Psoas muscle (tissue), 8 donors: ENCODE measurements at places on chromosomes 2 and 18. TPM values are rescaled to one million over a fixed set of nuclear protein-coding genes. Genes with fewer than 3 reads are reported as not detected.
A peak's percentile ranks its signal among the peaks of the same experiment; 100 is the strongest.

- H3K4me1 ChIP-seq = no peaks in the 10 kb centered on the region
- H3K27ac ChIP-seq = no peak overlapping the region
- H3K4me3 ChIP-seq = no peak overlapping the region
- no peak for DNase-seq
- H3K36me3 ChIP-seq = no peaks in the 10 kb centered on the region
Measured at GRCh38 chr18:79878741-79879378, 72.6 kb downstream of the SLC66A2 start.

DNA sequence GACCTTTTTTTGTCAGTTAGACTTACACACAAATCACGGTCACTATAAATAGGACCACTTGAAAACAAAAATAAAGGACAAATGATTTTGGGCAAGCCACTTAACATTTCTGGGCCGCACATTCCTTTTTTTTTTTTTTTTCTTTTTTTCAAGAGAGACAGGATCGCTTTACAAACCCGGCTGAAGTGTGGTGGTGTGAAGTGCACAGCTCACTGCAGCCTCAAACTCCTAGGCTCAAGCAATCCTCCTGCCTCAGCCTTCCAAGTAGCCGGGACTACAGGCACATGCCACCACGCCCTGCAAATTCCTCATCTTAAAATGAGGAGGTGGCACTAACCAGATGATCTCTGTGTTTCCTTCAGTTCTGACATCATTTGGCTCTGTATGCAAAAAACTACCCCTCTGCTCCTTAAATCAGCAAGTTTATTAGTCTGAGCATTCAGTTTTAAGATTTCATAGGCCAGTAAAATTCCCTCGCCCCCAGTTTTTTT is 28.3 kb upstream of the MRO start:
- H3K27me3 ChIP-seq = no peaks in the 10 kb centered on the region
- no peak overlapping the region for H3K27ac ChIP-seq
- no peak overlapping the region for H3K4me3 ChIP-seq
- no peaks in the 10 kb centered on the region for H3K36me3 ChIP-seq
- no peak for DNase-seq
- peaks cover 12% of the 10 kb centered on the region for H3K4me1 ChIP-seq

DNA sequence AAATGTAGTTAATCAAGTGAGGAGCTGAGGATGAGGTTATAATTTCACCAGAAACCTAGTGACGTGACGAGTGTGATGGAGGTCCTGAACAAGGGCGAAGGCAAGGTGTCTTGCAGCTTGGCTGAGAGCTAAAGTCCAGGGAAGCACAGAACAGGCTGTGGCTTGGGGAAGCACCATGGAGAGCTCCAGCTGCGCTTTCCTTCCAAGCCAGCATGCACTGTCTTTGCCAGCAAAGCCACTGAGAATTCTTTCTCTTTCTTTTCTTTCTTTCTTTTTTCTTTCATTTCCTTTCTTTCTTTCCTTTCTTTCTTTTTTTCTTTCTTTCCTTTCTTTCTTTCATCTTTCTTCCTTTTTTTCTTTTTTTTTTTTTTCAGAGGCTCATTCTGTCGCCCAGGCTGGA is 239.3 kb downstream of the FBXO15 start:
- H3K27me3 ChIP-seq = peaks cover 4% of the 10 kb centered on the region
- H3K36me3 ChIP-seq = no peaks in the 10 kb centered on the region
- no peaks in the 10 kb centered on the region for H3K4me1 ChIP-seq
- H3K27ac ChIP-seq = no peak overlapping the region
- no peak for DNase-seq

DNA sequence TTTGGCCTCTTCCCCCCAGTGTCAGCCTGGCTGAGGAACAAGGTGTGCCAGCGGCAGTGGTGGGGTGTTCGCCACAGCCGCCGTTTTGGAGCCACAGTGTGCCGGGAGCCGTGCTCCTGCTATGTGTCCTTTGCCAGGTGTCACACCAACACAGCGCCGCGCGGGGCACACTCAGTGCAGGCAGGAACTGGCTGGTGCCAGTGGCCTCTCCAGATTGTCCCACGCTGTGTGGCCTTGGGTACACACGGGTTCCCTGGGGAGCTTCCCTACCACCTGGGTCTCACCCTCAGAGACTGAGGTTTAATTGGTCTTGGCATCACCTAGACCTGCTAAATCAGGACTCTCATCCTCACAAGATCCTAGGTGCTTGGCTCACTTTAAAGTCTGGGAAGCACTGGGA is 171.6 kb downstream of the LDLRAD4 start:
- no peak for DNase-seq
- peaks cover 6% of the 10 kb centered on the region for H3K4me1 ChIP-seq
- H3K27ac ChIP-seq = no peak overlapping the region
- peaks cover 7% of the 10 kb centered on the region for H3K36me3 ChIP-seq

FIGN gene
- total RNA-seq = 1.2 TPM

GRCh38 chr2:35114765-35115164 is 1240.8 kb upstream of the CRIM1 start:
- H3K4me3 ChIP-seq = no peak overlapping the region
- H3K4me1 ChIP-seq = no peaks in the 10 kb centered on the region
- H3K27me3 ChIP-seq = no peaks in the 10 kb centered on the region
- no peak for DNase-seq
- H3K36me3 ChIP-seq = no peaks in the 10 kb centered on the region

GRCh38 chr2:180705122-180705521 is 275.3 kb upstream of the UBE2E3 start:
- DNase-seq = no peak
- no peak overlapping the region for H3K4me3 ChIP-seq
- no peaks in the 10 kb centered on the region for H3K4me1 ChIP-seq
- no peak overlapping the region for H3K27ac ChIP-seq
- H3K36me3 ChIP-seq = no peaks in the 10 kb centered on the region

DNA sequence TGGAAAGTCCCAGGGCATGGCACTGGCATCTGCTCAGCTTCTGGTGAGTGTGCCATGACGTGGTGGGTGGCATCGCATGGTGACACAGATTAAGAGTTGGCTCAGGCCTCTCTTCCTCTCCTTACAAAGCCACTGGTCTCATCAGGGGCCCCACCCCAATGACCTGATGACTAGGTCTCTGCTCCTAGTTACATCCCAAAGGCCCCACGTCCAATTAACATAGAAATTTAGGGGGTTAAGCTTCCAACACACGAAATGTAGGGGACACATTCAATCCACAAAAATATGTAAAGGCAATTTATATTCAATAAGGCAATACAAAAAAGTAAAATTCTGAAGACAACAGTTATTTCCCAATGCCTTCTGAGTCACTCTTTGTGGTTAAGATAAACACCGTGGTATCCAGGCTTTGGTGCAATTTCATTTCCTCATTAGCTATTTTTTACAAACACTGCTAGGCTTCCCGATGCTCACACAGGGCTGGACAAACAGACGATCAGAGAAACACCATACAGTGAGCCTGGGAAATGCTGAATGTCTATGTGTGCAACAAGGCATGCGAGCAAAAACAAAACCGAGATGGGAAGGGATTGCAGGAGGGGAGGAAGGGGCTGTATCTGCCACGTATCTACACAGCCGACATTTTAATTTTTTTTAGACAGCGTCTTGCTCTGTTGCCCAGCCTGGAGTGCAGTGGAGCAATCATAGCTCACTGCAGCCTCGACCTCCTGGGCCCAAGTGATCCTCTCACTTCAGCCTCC is 67.2 kb downstream of the MBP start:
- peaks cover 42% of the 10 kb centered on the region for H3K4me1 ChIP-seq
- H3K36me3 ChIP-seq = no peaks in the 10 kb centered on the region
- no peak overlapping the region for H3K4me3 ChIP-seq

GATA6 gene
- total RNA-seq = 0.53 TPM

- H3K27ac ChIP-seq = no peak overlapping the region
- no peak for DNase-seq
- H3K27me3 ChIP-seq = no peaks in the 10 kb centered on the region
- H3K4me1 ChIP-seq = no peaks in the 10 kb centered on the region
Measured at GRCh38 chr2:101981504-101981903, 10.3 kb upstream of the IL1R2 start.

DNA sequence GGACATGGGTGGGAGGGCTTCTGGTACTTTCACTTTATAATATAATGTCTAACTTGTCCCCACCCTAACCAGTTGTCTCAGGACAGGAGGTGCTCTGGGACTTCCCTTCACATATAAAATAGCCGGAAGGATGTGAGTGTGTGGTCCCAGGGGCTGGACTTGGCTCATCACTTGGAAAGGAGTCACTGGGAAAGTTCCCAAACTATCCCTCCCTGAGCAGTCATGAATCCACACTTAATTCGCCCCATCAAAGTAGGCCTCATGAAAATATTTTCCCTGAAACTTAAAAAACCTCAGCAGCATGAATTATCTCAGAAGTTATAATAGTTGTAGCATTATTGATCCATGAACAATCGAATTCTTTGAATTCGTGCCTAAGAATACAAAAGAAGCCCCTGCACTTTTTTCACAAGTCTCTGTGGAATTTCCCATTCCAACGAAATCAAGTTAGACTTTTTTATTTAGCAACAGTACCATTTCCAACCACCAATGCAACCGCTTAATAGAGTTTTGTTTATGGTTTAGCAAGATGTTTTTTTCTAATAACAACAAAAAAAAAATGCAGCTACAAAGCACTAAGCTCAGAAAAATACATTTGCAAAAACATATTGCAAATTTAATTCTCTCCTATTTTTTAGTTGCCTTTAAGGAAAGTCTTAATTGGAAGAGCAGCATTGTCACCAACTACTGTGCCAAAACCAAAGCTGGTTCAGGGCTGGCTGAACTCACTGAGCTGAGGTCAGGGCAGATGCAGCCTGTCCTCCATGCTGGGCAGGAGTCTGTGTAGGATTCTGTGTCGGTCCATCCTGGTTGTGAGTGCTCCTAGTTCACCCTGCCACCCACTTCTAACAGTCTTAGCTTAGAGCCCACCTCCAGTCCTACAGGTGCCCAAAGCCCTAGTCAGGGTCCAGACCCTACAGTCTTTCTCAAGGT is 68.8 kb upstream of the SPTBN1 start:
- peak overlapping the region; percentile 60 for H3K27ac ChIP-seq
- peak; percentile 45 for DNase-seq
- no peak overlapping the region for H3K4me3 ChIP-seq
- H3K4me1 ChIP-seq = peaks cover 3% of the 10 kb centered on the region
- H3K36me3 ChIP-seq = no peaks in the 10 kb centered on the region

DNA sequence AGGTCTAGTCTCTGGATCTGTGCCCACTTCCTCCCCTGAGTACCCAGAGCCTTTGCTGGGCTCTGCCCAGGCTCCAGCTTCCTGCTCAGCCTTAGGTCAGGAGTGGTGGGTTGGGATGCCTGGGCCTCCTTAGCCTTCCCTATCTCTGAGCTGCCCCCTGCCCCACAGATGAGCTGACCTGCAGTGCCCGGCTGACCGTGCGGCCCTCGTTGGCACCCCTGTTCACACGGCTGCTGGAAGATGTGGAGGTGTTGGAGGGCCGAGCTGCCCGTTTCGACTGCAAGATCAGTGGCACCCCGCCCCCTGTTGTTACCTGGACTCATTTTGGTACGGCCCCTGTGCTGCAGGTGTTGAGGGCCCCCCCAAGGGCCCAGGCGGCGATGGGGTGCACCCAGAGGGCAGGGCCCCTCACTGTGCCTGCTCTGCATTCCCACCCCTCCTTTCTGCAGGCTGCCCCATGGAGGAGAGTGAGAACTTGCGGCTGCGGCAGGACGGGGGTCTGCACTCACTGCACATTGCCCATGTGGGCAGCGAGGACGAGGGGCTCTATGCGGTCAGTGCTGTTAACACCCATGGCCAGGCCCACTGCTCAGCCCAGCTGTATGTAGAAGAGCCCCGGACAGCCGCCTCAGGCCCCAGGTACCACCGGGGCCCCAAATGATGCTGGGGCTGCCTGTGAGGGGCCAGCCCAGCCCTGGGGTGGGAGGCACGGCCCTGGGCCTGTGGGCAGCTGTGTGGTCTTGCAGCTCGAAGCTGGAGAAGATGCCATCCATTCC is 30.1 kb upstream of the GMPPA start:
- no peaks in the 10 kb centered on the region for H3K4me1 ChIP-seq
- H3K36me3 ChIP-seq = no peaks in the 10 kb centered on the region
- H3K27me3 ChIP-seq = no peaks in the 10 kb centered on the region
- H3K4me3 ChIP-seq = no peak overlapping the region
- DNase-seq = no peak

- H3K27ac ChIP-seq = peak overlapping the region; percentile 76
- no peak for DNase-seq
- no peaks in the 10 kb centered on the region for H3K27me3 ChIP-seq
- no peak overlapping the region for H3K4me3 ChIP-seq
- peaks cover 32% of the 10 kb centered on the region for H3K4me1 ChIP-seq
Measured at GRCh38 chr2:121664713-121665112, 15.5 kb upstream of the CLASP1 start.

DNA sequence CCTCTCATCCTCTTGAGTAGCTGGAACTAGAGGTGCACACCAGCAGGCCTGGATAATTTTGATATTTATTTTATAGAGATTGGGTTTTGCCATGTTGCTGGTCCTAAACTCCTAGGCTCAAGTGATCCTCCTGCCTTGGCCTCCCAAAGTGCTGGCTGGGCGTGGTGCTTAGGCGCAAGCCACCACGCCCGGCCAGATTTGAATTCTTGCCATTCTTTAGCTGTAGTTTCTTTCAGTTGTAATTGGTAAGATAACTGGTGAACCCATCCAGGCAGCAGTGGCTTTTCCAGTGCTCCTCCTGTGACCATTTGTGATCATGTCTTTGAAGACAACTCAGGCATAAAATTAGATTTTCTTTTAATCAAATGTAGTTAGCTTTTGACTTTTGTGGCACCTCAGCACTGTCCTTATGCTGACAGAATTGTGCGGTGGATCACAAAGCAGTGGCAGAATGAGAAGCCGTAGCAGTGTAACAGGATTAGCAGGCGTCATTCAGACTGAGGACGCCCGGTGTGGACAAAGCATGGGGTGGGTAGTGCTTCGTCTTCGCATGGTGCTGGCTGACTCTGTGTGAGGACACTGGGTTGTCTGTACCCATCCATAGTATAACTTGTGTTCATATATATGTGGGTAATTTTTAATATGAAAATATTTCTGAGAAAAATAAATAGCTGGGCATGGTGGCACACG is 30.0 kb upstream of the TOGARAM2 start:
- H3K36me3 ChIP-seq = peaks cover 5% of the 10 kb centered on the region
- H3K27me3 ChIP-seq = no peaks in the 10 kb centered on the region
- no peak for DNase-seq
- peak overlapping the region; percentile 53 for H3K27ac ChIP-seq

ALS2 gene
- 17.2 TPM for total RNA-seq

GRCh38 chr2:149430743-149431736 is 100.7 kb downstream of the LYPD6 start:
- no peak overlapping the region for H3K4me3 ChIP-seq
- no peak for DNase-seq
- H3K27ac ChIP-seq = no peak overlapping the region
- H3K4me1 ChIP-seq = no peaks in the 10 kb centered on the region
- H3K27me3 ChIP-seq = no peaks in the 10 kb centered on the region
- no peaks in the 10 kb centered on the region for H3K36me3 ChIP-seq

GRCh38 chr2:195029804-195030654 is 627.0 kb upstream of the SLC39A10 start:
- H3K4me1 ChIP-seq = no peaks in the 10 kb centered on the region

- peaks cover 50% of the 10 kb centered on the region for H3K4me1 ChIP-seq
- no peaks in the 10 kb centered on the region for H3K36me3 ChIP-seq
- H3K27me3 ChIP-seq = no peaks in the 10 kb centered on the region
- DNase-seq = no peak
- no peak overlapping the region for H3K27ac ChIP-seq
- no peak overlapping the region for H3K4me3 ChIP-seq
Measured at GRCh38 chr2:69631402-69631801, 12.1 kb downstream of the AAK1 start.

GRCh38 chr2:83016343-83017110 is 1442.6 kb downstream of the SUCLG1 start:
- no peak overlapping the region for H3K27ac ChIP-seq
- no peak for DNase-seq
- H3K27me3 ChIP-seq = no peaks in the 10 kb centered on the region
- no peaks in the 10 kb centered on the region for H3K4me1 ChIP-seq
